ENCODE measurements at places on chromosomes 2 and 18.

DNA sequence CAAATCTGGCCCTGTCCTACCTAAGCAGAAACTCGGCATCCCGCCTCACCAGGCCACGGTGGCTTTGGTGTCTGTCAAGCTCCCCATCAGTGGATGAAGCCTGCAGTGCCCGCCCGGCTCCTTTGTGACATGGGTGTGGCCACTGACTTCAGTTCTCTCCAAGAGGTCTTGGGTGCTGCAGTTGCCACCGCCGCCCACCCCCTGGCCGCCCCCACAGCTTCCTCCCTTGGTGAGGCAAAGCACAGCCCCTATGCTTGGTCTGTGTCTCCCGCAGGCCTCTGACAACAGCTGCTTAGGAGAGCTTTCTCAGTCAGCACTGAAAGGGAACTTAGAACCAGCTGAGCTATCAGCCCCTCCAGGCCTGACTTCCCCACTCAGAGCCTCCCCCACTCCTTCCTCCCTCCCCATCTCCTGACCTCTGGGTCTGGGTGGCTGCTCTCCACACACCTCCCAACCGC, 22.9 kb upstream of the GPR55 start:
- DNase-seq, result no peak

DNA sequence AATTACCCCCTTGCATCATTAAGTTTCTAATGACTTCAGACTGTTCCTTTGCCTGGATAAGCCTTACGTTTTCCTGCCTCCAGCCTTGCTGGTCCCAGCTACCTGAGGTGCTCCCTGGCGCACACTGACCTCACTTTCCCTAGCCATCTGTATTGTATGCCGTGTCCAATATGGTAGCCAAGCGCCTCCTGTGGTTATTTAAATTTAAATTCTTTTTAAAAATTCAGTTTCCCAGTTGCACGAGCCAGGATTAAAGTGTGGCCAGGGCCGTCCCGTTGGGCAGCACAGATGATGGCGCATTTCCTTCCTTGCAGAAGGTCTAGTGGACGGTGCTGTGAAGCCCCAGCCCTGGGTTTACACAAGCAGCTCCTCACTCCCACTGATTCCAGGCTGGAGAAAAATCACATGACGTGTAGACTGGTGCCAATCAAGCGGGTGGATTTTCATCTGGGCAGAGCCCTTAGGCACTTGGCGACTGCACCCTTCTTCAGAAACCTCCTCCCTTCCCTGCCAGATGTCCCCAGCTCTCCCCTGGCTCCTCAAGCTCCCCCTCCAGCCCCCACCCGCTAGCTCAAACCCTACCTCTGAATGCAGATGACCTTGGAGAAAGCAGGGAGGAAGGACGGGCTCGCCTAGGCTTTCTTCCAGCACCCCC, 33.9 kb downstream of the ACKR3 start:
- DNase-seq, result no peak

DNA sequence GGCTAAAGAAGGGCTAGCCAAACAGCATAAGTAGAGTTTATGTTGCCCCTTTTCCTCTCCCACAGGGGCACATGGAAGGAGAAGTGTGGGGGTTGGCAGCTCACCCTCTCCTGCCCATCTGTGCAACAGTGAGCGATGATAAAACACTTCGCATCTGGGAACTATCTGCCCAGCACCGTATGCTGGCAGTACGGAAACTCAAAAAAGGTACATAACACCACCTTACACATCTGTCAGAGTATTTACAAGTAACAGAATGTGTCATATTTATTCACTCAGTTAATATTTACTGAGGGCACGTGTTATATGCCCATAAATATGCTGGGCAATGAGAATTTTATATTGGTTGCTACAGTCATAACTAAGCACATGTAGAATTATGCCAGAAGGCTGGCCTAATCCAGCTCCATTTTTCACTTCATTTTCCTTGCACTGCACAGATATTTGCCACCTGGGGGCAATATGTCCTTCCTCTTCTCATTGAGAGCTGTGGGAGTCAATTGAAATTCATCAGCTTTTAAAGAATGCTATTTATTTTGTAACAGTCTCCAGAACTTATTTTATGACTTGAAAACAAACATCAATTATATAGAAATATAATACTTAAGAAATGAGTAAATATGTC, 150.6 kb downstream of the RTN4 start:
- no peak for DNase-seq

DNA sequence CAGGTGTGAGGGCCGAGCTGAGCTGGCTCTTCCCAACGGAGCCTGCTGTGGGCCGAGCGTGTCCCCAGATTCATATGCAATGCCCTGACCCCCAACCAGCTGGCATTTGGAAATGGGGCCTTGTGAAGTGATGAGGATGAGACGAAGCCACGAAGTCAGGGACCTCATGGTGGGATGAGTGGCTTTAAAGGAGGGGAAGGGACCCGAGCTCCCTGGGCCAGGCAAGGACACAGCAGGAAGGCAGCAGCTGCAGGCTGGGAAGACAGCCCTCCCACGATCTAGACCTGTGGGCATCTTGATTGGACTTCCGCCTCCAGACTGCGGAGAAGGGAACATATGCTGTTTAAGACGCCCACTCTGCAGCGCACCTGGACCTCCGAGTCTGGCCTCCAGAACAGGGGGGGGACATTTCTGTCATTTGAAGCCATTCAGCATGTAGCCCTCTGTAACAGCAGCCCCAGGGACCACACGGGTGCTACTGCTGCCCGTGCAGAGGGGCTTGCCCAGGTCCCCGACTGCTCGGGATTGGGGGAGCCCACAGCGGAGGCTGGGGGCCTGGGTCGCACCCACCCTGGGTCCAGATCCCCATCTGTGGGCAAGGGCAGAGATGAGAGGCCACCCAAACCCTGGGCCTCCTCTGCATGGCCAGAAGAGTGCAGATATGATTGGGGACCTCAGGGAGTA, 27.2 kb downstream of the KIF1A start:
- DNase-seq, result no peak

DNA sequence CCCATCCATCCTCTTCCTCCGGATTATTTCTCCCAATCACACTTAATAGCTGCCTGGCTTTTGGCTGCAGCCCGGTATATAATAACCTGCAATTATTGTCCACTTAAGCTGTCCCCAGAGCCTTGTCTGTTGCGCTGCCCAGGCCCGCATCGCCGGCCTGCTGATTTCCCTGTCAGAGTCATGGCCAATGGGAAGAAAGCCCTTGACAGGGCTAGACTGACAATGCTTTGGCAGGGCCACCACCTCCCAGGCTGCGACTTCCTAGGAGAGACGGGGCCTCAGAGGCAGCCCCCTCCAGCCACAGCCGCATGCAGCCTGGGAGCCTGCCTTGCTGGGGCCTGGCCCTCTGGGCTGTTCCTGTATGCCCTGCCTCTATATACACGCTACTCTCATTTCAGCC, 10.0 kb upstream of the CELF4 start:
- DNase-seq, result no peak

DNA sequence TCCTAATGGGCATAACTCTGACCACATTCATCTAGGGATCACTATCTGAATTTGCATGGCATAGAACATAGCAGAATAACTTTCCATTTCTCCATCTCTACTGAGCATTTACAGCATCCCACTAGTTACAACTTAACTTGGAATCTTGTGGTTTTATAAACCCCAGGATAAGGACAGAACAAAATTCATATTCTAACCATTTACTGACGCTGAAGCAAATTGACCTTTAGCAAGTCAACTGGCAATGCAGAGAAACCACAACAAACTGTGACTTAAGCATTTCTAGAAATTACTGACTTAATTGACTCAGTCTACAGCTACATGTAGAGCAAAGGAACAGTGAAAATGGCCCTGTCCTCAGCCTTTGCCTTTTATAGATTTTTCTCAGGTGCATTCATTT, 61.2 kb downstream of the DCC start:
- DNase-seq, result no peak

GRCh38 chr18:69944436-69944835, 3.2 kb downstream of the CD226 start:
- DNase-seq, result no peak

DNA sequence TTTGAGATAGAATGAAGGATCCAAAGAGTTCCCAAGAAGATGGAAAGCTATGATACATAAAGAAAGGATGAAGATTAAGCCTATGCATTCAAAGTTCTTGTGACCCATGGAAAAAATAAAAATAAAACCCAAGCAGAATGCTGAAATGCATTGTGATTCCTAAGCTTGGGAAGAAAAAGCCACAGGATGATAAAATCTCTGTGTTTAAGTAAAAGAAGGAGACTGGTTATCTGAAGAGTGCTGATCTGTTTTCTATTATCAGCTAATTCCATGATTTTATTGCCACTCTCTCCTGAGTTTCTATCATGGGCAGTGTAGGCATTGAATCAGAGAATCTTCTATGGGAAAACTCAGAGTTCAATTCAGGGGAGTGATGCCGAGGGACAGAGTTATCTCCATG, 103.1 kb upstream of the LTBP1 start:
- DNase-seq, result no peak

- DNase-seq, result no peak
Observed at GRCh38 chr2:213279971-213280370, 4.3 kb upstream of the SPAG16 start.

- DNase-seq, result no peak
Observed at GRCh38 chr2:70771446-70771845, 3.4 kb upstream of the ADD2 start.

DNA sequence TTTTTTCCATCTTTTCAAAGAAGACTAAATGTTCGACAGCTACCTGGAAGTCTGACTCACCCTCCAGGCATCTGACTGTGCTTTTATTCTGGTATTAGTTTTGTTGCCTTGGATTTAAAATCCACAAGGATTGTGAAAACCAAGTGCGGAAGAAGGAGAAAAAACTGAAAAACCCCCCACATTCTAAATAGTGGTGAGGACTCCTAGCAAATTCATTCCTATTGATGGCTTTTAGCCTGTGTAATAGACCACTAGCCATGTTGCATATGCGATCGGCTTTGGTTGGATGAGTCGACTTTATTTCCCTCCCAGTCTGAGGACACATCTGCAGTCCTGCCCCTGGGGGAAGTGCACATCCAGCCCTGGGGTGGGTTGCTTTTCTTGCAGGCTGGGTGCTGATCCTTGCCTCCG, 16.9 kb downstream of the LDLRAD4 start:
- DNase-seq, result no peak

- DNase-seq, result no peak
Observed at GRCh38 chr2:105134081-105134480, 96.2 kb downstream of the MRPS9 start.

Measured in stimulated activated CD4-positive, alpha-beta T cell treated with anti-CD3 and anti-CD28 coated beads, Interleukin-4, amount 100 ng/mL, for 4 hours (primary cell).